ENCODE measurements at places on chromosomes 1 and 21. TPM values are rescaled to one million over a fixed set of nuclear protein-coding genes. Genes with fewer than 3 reads are reported as not detected.

CYP4A22 gene
- not detected for total RNA-seq

DNA sequence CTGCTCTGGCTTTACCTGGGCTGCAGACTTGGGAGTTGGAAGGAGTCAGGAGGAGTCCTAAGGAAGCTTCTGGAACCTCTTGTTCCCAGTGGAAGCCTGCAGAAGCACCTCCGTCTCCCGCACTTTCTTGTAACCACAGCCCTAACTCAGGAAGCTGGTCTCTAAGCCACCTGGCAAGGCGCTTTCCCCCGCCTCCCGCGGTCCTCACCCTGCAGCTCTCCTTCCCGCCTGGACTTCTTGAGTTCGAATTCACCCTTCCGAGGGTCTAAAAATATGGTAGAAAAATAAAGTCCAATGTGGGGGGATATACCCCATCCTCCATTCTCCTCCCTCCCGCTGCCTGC is 15.1 kb downstream of the PAX7 start:
- no peak for DNase-seq
- no peaks in the 10 kb centered on the region for H3K36me3 ChIP-seq

TTC22 gene
- total RNA-seq, result 15.3 TPM

SPATC1L gene
- total RNA-seq, result 12.9 TPM

SLC22A15 gene
- 1.5 TPM for total RNA-seq

GRCh38 chr1:192639607-192640368 is 3.8 kb downstream of the RGS13 start:
- peak overlapping the region; percentile 32 for H3K4me3 ChIP-seq
- peaks cover 12% of the 10 kb centered on the region for H3K4me1 ChIP-seq
- H3K36me3 ChIP-seq, result no peaks in the 10 kb centered on the region
- DNase-seq, result no peak
- H3K27me3 ChIP-seq, result peaks cover 14% of the 10 kb centered on the region

DNA sequence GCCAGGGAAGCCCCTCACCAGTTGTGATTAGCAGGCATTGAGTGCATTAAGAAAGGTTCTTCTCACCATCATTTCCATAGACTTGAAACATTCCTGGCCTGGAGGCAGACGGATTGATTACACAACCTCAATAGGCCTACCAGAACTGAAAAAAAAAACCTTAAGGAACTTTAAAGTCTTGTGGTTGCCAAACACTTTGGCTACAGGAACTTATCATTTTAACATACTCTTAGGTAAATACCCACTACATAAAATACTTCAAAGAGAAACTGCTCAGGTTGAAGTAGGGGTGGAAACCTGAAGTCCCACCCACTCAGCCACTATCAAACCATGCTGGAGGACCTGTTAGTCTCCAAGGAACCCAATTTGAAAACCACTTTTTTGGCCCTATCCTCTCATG is 22.4 kb upstream of the HMGB4 start:
- H3K4me3 ChIP-seq, result no peak overlapping the region
- no peak for DNase-seq
- H3K27ac ChIP-seq, result no peak overlapping the region
- H3K4me1 ChIP-seq, result no peaks in the 10 kb centered on the region
- peaks cover 6% of the 10 kb centered on the region for H3K27me3 ChIP-seq

GRCh38 chr1:40435471-40435870 is 14.8 kb upstream of the ZFP69B start:
- no peak for DNase-seq
- H3K4me3 ChIP-seq, result no peak overlapping the region
- no peaks in the 10 kb centered on the region for H3K36me3 ChIP-seq
- no peaks in the 10 kb centered on the region for H3K27me3 ChIP-seq
- H3K27ac ChIP-seq, result no peak overlapping the region
- peaks cover 8% of the 10 kb centered on the region for H3K4me1 ChIP-seq

- DNase-seq, result peak; percentile 66
- peak overlapping the region; percentile 34 for H3K27ac ChIP-seq
- peaks cover 4% of the 10 kb centered on the region for H3K36me3 ChIP-seq
- peak overlapping the region; percentile 45 for H3K4me3 ChIP-seq
- peaks cover 65% of the 10 kb centered on the region for H3K4me1 ChIP-seq
- H3K27me3 ChIP-seq, result no peaks in the 10 kb centered on the region
Measured at GRCh38 chr21:42527489-42528158, 14.0 kb downstream of the SLC37A1 start.

DNA sequence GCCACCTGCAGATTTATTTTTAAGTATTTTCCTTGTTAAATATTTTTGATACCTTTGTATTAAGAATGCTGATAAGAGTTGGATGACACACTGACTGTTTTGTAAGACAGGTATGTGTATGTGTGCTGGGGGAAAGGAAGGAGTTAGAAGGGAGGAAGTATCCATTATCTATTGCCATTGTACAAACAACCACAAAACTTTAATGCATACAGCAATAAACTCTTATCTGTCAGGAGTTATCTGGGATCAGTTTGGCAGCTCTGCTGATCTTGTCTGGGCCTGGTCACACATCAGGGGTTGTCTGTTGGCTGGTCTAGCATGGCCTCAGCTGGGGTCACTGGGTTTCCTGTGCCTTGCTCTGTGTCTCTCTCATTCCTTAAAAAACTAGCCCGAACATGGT is 423.9 kb upstream of the USP24 start:
- H3K36me3 ChIP-seq, result no peaks in the 10 kb centered on the region
- no peak overlapping the region for H3K4me3 ChIP-seq
- H3K4me1 ChIP-seq, result peaks cover 7% of the 10 kb centered on the region
- H3K27me3 ChIP-seq, result peaks cover under 1% of the 10 kb centered on the region

C4BPA gene
- total RNA-seq, result not detected

DNA sequence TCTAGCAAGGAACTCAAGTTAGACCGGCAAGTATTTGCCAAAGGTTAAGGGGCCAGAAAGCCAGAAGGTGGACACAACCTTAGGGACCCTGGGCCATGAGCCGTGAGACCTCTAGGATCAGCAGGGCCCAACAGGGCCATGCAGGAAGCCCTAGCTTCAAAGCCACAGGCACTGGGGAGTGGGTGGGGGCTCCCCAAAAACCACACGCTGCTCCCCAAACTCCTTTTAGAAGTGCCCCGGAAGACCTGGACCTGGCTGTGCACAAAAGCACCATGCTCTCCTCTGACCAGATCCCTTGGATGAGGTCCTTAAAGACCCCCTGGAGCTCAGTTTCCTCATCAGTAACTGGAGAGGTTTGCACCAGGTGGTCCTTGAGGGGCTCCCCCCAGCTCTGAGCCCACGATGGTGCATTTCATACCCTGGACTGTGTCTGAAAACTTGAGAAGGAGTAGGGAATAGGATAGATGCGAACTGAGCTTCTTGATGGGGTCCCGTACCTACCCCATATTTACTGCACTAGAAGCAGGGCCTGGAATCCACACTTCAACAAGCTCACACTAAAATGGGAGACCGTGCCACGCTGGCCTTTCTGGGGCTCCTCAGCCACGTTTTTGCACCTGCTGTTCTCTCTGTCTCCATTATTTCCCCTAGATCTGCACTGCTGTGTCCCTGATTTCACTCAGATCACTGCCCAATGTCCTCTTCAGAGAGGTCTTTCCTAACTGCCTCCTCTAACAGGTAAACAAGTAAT is 40.6 kb upstream of the LBR start:
- peak; percentile 39 for DNase-seq
- H3K27me3 ChIP-seq, result no peaks in the 10 kb centered on the region
- peak overlapping the region; percentile 96 for H3K4me3 ChIP-seq
- H3K27ac ChIP-seq, result peak overlapping the region; percentile 98

CD160 gene
- 0.29 TPM for total RNA-seq

TNFRSF1B gene
- total RNA-seq, result 130 TPM
